Activated T-cell treated with anti-CD3 and anti-CD28 coated beads, Interleukin-2, amount 50 U/mL, for 24 hours (primary cell): ENCODE measurements at places on chromosomes 3 and 15.

DNA sequence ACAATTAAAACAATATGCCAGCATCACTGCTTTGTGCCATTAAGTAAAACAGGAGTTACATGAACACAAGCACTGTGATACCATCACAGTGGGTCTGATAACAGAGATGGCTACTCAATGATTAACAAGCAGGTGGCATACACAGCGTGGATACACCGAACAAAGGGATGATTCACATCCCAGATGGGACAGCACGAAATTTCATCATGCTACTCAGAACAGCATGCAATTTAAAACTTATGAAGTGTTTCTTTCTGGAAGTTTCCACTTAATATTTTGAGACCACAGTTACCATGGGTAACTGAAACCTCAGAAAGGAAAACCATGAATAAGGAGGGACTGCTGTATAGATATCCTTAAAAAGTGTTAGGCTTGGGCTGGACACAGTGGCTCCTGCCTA, 44.5 kb downstream of the SLC24A1 start:
- no peak overlapping the region for H3K4me3 ChIP-seq
- DNase-seq: no peak
- peak overlapping the region; percentile 33 for H3K27ac ChIP-seq
- H3K4me1 ChIP-seq: peaks cover 1% of the 10 kb centered on the region

- DNase-seq: no peak
- H3K27me3 ChIP-seq: peaks cover 8% of the 10 kb centered on the region
- no peaks in the 10 kb centered on the region for H3K4me1 ChIP-seq
- no peaks in the 10 kb centered on the region for H3K36me3 ChIP-seq
- H3K4me3 ChIP-seq: no peak overlapping the region
These were observed 124.6 kb downstream of the NTRK3 start for GRCh38 chr15:88131937-88132336.

DNA sequence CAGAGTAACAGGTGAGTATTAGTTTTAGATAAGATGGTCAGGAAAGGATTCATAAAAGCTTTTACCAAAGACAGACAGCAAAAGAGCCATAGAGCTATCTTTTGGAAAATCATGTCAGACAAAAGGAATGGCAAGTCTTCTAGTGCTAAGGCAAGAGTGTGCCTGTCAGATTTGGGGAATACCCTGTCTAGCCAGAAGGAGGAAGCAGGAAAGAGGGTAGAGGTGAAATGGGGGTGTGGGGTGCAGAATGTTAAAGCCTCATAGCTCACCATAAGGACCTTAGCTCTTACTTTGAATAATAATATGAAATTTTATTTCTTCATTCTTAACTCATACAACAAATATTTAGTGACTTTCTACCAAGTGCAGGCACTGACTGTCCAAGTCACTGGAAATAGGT, 512.1 kb upstream of the ROBO2 start:
- no peaks in the 10 kb centered on the region for H3K36me3 ChIP-seq
- DNase-seq: no peak
- H3K27ac ChIP-seq: no peak overlapping the region
- H3K27me3 ChIP-seq: no peaks in the 10 kb centered on the region

GRCh38 chr3:143001034-143001368, 369 bp upstream of the U2SURP start:
- H3K4me1 ChIP-seq: peaks cover 34% of the 10 kb centered on the region
- H3K4me3 ChIP-seq: peak overlapping the region; percentile 97
- H3K36me3 ChIP-seq: peaks cover 35% of the 10 kb centered on the region
- no peak for DNase-seq

DNA sequence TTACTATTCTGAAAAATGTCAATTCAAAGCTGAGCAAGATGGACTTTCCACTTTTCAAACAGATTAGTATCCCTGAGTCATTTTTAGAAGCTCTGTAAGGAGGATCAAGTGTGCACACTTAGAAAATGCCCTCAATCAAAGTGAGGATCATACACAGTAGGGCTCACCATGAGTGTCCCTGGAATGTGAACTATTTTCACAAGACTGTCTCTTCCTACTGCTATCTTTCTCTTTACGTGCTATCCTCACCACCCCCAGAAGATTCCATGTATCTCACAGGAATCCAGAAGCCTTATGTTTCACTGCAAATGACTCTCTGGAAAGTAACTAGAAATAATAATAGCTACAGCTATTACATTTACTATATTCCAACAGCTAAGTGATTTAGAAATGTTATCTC, 349.9 kb upstream of the TGFBR2 start:
- no peak for DNase-seq
- no peaks in the 10 kb centered on the region for H3K36me3 ChIP-seq
- no peaks in the 10 kb centered on the region for H3K27me3 ChIP-seq

DNA sequence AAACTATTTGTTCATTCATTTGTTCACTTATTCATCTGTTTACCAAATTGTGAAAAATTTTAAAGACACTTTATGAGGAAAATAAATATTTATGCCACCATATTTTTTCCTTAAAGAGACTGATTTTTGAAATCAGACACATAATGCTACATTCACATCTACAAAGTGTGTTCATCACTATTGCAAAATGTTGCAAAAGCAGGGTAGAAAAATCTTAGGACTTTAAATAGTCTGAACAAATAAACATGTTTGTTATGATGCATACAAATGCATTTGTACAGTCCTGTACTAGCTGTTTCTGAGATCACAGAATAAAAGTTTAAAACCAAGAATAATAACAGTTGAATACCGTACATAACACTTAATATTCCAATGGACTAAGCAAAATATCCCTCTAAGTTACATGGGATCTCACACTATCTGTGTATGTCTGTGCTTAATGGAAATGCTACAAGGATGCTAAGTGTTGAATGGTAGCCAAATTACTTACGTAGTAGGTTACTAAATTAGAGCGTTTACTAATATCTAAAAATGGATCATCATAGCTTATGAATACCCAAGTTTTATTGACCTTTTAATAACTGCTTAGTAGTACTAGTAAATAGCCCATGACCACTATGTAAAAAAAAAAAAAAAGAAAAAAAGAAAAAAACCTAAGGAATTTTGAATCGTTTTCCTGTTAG, 25.1 kb downstream of the ATP11B start:
- peaks cover 51% of the 10 kb centered on the region for H3K4me1 ChIP-seq
- no peak overlapping the region for H3K27ac ChIP-seq
- peaks cover 37% of the 10 kb centered on the region for H3K36me3 ChIP-seq

- DNase-seq: no peak
- H3K27ac ChIP-seq: no peak overlapping the region
- no peaks in the 10 kb centered on the region for H3K4me1 ChIP-seq
- no peak overlapping the region for H3K4me3 ChIP-seq
- H3K36me3 ChIP-seq: no peaks in the 10 kb centered on the region
- H3K27me3 ChIP-seq: peaks cover 3% of the 10 kb centered on the region
These were observed 544.6 kb downstream of the EDEM1 start for GRCh38 chr3:5732081-5732480.

- H3K27ac ChIP-seq: no peak overlapping the region
- no peak overlapping the region for H3K4me3 ChIP-seq
- H3K4me1 ChIP-seq: no peaks in the 10 kb centered on the region
- H3K27me3 ChIP-seq: peaks cover 35% of the 10 kb centered on the region
These were observed 65.2 kb downstream of the FRMD5 start for GRCh38 chr15:44129911-44130310.

DNA sequence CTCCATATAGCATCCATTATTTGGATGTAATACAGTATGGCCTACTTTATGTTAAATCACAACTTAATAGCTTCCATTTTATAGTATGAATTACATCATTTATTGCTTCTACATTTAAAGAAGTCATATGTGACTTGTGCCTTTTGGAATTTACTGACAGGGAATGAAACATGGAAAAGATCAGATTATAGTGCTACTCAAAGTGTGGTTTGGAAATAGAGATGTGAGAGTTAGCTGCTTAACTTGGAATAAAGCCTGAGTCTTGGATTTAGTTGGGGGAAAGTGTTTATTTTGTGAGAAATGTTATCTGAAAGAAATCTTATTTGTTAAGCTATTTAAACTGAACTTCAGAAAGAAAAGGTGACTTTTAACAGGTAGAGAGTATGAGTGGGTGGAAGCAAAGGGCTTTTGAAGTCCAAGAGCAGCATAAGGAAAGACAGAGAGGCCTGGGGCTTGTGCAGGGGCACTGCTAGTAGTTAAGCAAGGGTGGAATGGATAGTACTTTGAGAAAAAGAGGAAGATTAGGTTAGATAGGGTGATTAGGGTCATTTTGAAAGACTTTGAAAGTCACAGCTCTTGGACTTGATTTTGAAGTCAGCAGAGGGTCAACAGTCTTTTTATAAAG, 60.5 kb downstream of the SLMAP start:
- no peaks in the 10 kb centered on the region for H3K27me3 ChIP-seq
- no peak overlapping the region for H3K27ac ChIP-seq
- no peak for DNase-seq
- peaks cover 47% of the 10 kb centered on the region for H3K4me1 ChIP-seq
- no peak overlapping the region for H3K4me3 ChIP-seq
- H3K36me3 ChIP-seq: peaks cover 11% of the 10 kb centered on the region

DNA sequence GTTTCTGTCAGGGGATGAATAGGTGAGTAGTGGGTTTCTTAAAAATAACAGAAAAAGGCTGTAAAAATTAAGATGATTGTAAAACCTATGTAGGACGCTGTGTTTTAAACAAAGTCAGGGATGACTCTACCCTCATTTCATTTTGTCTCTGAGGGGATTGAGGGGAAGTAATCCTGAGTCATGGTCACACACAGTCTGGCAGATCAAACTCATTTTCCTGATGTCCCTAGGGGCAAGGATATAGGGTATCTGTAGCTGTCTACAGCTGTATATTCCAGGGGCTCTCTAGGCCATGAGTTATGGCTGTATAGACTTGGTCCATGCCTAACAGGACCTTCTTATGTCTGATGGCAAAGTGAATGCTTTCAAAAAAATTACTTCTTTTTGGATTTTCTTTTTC, 421.1 kb downstream of the PDCD6IP start:
- H3K36me3 ChIP-seq: no peaks in the 10 kb centered on the region
- H3K4me3 ChIP-seq: no peak overlapping the region
- no peak overlapping the region for H3K27ac ChIP-seq
- H3K4me1 ChIP-seq: no peaks in the 10 kb centered on the region
- no peak for DNase-seq

- H3K4me3 ChIP-seq: no peak overlapping the region
- no peaks in the 10 kb centered on the region for H3K36me3 ChIP-seq
- no peaks in the 10 kb centered on the region for H3K4me1 ChIP-seq
- H3K27me3 ChIP-seq: peaks cover 4% of the 10 kb centered on the region
- H3K27ac ChIP-seq: no peak overlapping the region
These were observed 61.6 kb upstream of the IQSEC1 start for GRCh38 chr3:13134879-13135206.

DNA sequence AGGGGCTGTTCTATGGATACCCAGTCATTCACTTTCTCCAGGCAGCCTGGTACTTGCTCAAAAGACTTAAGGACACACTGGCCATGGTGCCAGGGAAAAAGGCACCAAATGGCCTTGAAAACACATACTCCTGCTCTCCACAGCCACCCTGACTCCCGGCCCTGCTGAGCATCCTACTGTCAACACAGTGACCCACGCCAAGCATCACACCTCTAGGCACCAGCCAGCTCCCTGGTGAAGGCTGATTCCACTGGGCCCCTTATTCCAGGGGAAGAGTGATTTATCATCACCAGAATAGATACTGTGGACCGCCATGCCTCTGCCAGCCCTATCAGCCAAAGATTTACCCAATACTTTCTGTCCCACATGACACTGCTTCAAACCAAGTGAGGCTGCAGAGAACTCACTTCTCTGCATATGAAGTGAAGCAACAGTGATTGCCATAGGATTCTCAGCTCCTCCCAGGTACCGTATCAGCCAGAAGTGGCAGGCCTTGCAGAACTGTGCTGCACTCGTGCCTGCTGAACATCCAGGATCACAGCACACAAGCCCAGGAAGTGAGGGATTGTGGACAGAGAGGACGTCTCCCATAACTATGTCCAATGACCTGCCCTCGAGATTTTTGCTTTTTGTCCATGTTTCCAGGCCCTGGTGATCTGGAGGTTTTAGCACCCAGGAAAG, 63.7 kb downstream of the WHAMM start:
- H3K27me3 ChIP-seq: no peaks in the 10 kb centered on the region
- no peak overlapping the region for H3K27ac ChIP-seq
- no peaks in the 10 kb centered on the region for H3K36me3 ChIP-seq
- no peak overlapping the region for H3K4me3 ChIP-seq
- DNase-seq: no peak
- no peaks in the 10 kb centered on the region for H3K4me1 ChIP-seq

- H3K27ac ChIP-seq: no peak overlapping the region
- no peaks in the 10 kb centered on the region for H3K36me3 ChIP-seq
- no peak overlapping the region for H3K4me3 ChIP-seq
- no peaks in the 10 kb centered on the region for H3K4me1 ChIP-seq
These were observed 342.4 kb upstream of the THBS1 start for GRCh38 chr15:39238443-39238842.

- no peaks in the 10 kb centered on the region for H3K36me3 ChIP-seq
- no peak overlapping the region for H3K4me3 ChIP-seq
- no peak for DNase-seq
- no peak overlapping the region for H3K27ac ChIP-seq
- H3K4me1 ChIP-seq: no peaks in the 10 kb centered on the region
These were observed 228.2 kb upstream of the TRIM42 start for GRCh38 chr3:140449413-140450256.

DNA sequence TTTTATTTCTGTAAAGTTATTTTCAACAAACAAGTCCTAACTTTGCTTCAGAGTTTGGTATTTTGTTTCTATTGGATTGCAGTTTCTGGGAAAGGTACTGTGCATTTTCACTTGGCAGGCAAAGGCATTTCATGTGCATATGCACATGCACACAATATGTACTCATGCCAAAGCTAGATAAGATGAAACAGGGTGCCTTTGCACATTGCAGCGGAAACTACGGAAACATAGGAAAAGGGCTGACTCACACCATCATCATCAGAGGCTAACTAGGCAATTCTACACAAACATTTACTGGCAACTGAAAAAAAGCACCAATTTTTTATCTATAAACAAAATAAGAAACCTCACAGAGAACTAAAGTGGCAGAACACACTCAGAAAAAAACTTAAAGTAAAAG, 550.6 kb upstream of the NECTIN3 start:
- no peak overlapping the region for H3K4me3 ChIP-seq
- no peaks in the 10 kb centered on the region for H3K4me1 ChIP-seq
- no peak overlapping the region for H3K27ac ChIP-seq

GRCh38 chr15:84924077-84924731, 39.7 kb downstream of the SLC28A1 start:
- no peaks in the 10 kb centered on the region for H3K36me3 ChIP-seq
- H3K4me1 ChIP-seq: peaks cover 5% of the 10 kb centered on the region
- no peak overlapping the region for H3K27ac ChIP-seq
- no peaks in the 10 kb centered on the region for H3K27me3 ChIP-seq
